Mucosa of descending colon (tissue), 3 donors: ENCODE measurements at places on chromosomes 12 and 14. TPM values are rescaled to one million over a fixed set of nuclear protein-coding genes. Genes with fewer than 3 reads are reported as not detected.

GRCh38 chr14:92973261-92973797 lies 50.4 kb downstream of the CHGA start:
- peak; percentile 83 for DNase-seq

DNA sequence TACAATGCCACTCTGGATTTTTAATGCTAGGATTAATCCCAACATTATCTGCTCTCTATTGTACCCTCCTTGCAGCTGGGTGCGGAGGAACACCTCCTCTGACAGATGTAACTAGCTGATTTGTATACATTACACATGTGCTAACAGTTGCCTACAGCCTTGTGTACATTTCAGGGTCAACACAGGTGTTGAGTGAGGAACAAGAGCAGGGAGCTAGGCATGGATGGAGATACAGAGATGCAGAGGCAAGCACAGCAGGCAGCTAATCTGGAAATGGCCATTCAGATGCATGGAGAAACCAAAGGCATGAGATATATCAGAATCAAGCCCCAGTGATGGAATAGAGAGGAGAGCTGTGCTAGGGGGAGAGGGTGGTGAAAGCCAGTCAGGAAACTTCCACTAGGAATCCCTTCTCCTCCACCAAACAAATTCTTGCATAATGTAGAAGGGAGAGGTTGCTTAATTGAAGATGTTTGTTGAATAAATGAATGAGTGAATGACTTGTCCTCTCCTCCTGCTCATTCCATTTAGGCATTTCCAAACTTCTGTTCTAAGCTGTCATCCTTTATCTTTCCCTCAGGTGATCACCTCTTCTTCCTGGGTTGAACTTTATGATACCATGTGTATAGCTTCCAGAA lies 313.2 kb downstream of the ATP23 start:
- no peak for DNase-seq

Gene ETFBKMT
- total RNA-seq = 6.1 TPM

DNA sequence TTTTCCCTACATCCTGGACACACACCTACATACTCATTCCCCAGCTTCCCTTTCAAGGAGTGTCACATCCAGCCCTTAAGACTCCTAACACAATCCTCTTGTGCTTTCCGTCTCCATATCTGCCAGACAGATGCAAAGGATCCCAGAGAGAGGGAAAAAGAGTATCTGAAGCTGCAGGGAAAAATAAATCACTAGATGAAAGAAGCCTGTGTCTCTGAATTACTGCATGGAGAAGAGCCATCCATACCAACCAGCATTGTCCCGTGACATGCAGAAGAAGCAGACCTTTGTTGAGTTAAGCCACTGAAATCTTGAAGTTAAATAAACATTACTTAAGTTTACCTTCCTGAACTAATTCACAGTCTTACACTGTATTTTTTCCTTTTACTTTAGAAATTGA lies 54.6 kb downstream of the GTF2A1 start:
- DNase-seq = no peak

Gene STX2
- 34.2 TPM for total RNA-seq

Gene DDX11
- total RNA-seq = 36.3 TPM

DNA sequence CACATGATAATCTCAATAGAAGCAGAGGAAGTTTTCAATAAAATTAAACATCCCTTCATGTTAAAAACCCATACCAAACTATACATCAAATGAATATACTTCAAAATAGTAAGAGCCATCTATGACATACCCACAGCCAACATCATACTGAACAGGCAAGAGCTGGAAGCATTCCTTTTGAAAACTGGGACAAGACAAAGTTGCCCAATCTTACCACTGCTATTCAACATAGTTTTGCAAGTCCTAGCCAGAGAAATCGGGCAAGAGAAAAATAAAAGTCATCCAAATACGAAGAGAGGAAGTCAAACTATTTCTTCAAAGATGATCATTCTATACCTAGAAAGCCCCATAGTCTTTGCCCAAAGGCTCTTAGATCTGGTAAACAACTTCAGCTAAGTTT lies 454.7 kb upstream of the PRICKLE1 start:
- no peak for DNase-seq
